Thyroid gland (tissue), 4 donors: ENCODE measurements at places on chromosomes 1 and 21. TPM values are rescaled to one million over a fixed set of nuclear protein-coding genes. Genes with fewer than 3 reads are reported as not detected.

ADAMTS5 gene
- 22.0 TPM for total RNA-seq

MIXL1 gene
- total RNA-seq: not detected

DMRTA2 gene
- not detected for total RNA-seq

SLC26A9 gene
- total RNA-seq: 3.5 TPM

TRAF3IP3 gene
- total RNA-seq: 2.1 TPM

LCE1D gene
- total RNA-seq: not detected

OR2L13 gene
- not detected for total RNA-seq

NHLH1 gene
- total RNA-seq: not detected

GRCh38 chr1:64251971-64252370 is 48.5 kb downstream of the UBE2U start:
- H3K4me1 ChIP-seq: no peaks in the 10 kb centered on the region
- H3K27ac ChIP-seq: no peak overlapping the region
- no peaks in the 10 kb centered on the region for H3K36me3 ChIP-seq
- no peak overlapping the region for H3K4me3 ChIP-seq
- no peaks in the 10 kb centered on the region for H3K27me3 ChIP-seq
- DNase-seq: no peak

GRCh38 chr1:9558271-9558945 is 19.1 kb downstream of the SLC25A33 start:
- peak overlapping the region; percentile 12 for H3K27ac ChIP-seq
- DNase-seq: no peak

- H3K36me3 ChIP-seq: no peaks in the 10 kb centered on the region
- no peak overlapping the region for H3K4me3 ChIP-seq
- H3K27me3 ChIP-seq: no peaks in the 10 kb centered on the region
- H3K27ac ChIP-seq: no peak overlapping the region
- DNase-seq: no peak
These were observed 4.8 kb upstream of the HRNR start for GRCh38 chr1:152228831-152229230.

GRCh38 chr21:43717166-43717853 is 1.6 kb upstream of the PDXK start:
- H3K36me3 ChIP-seq: no peaks in the 10 kb centered on the region
- DNase-seq: no peak
- H3K4me3 ChIP-seq: no peak overlapping the region
- H3K27me3 ChIP-seq: no peaks in the 10 kb centered on the region

DNA sequence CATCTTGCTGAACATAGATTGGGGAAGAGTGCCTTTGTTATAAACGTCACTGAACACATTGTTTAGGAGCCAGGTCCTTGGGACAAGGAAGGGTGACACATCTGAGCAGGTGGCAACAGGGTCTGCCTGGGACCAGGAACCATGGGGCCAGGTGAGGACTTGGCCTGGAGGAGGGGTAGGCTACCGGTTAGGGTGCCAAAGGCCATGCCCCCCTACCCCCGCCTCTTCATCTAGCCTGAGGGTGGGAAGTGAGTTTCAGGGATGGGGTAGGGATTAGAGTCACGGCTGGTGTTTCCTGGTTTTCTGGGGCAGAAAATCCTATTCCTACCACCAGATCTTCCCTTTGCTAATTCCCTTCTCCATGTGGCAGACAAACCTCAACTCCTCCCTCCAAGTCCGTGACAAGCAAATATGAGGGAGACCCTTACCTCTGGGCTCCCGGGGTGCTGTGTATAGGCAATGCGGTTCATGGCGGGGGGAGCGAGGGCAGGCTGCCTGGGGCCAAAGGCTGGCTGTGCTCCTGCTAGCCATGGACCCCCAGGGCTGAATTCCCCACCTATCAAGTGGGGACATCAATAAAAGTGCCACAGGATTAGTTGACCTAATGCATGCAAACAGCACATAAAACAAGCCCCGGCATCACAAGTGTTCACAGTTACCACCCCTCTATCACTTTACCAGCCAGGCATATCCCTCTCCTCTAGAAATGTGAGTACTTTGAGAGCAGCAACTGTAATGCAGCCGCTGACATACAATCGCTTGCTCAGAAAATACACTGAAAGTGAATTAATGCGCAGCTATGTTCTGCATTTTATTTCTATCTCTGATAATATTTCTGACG is 14.5 kb downstream of the CD247 start:
- no peak overlapping the region for H3K4me3 ChIP-seq
- H3K27me3 ChIP-seq: no peaks in the 10 kb centered on the region
- H3K4me1 ChIP-seq: no peaks in the 10 kb centered on the region
- no peaks in the 10 kb centered on the region for H3K36me3 ChIP-seq
- H3K27ac ChIP-seq: no peak overlapping the region

DNA sequence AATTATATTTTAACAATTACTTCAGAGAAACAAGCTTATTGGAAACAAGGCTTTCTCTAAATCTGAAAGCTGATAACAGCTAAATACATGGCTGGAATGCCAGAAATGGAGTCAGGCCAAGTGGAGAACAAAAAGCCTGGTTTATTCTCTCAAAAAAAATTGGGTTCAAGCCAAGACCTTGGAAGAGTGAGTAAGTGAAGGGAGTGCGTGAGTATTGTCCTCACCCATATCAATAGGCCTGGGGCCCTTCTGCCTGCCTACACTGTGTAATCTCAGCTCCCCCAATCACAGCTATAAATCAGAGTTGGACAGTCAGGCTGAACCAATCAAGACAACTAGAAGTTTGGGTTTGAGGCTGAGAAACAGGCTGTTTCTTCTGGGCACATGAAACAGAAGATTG is 7.4 kb downstream of the KYAT3 start:
- H3K27me3 ChIP-seq: no peaks in the 10 kb centered on the region
- no peaks in the 10 kb centered on the region for H3K36me3 ChIP-seq
- peak overlapping the region; percentile 72 for H3K27ac ChIP-seq
- H3K4me3 ChIP-seq: no peak overlapping the region

DNA sequence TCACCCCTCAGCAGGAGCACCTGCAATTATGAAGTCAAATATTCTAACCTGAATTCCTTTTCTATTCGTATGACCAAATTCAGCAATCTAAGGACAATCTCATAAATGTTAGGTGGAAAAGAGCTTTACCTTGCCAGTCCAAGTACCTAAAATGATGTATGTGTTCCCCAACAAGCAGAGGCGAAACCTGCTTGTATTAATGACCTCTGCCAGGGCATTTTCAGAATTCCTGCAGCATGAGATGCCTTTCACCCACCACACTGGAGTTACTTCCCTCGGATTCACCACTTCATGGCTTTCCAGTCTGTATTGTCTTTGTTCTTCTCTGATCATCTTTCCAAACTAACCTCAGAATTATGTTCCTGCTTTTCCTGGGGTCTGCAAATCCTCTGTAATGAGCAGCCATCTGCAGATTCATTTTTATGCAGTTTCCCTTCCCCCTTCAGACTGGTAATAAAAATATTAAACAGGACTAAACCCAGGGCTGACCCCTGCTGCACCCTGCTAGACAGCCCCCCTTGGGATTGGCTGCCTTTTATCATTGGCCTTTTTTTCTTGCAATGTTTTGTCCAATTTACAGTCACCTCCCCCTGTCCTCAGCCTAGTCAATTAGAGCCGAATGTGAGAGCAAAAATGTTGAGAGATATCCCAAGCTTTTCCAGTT is 26.6 kb upstream of the CASQ2 start:
- no peak overlapping the region for H3K4me3 ChIP-seq
- no peaks in the 10 kb centered on the region for H3K4me1 ChIP-seq
- H3K27me3 ChIP-seq: peaks cover 5% of the 10 kb centered on the region
- no peak overlapping the region for H3K27ac ChIP-seq
- no peaks in the 10 kb centered on the region for H3K36me3 ChIP-seq
- no peak for DNase-seq

DNA sequence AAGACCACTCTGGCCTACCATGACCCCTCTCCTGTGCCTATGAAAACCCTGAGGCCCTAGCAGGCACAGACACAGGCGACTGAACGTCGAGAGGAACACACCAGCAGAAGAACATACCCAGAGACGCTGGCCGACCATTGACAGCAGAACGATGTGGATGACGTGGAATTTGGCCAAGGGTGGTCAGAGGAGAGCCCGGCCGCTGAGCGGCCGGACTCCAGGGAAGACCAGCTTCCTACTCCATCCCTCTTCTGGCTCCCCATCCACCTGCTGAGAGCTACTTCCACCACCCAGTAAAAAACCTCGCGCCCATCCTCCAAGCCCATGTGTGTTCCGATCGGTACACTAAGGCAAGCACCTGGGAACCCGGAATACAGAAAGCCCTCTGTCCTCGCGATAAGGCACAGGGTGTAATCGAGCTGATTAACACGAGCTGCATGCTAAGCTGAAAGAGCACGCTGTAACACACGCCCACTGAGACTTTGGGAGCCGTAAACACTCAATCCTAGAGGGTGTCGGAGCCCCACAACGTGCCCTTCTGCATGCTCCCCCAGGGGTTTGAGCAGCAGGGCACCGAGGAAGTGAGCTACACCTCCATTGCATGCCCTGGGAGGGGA is 150.3 kb downstream of the CENPF start:
- H3K36me3 ChIP-seq: no peaks in the 10 kb centered on the region
- no peak for DNase-seq
- H3K27me3 ChIP-seq: no peaks in the 10 kb centered on the region
- no peaks in the 10 kb centered on the region for H3K4me1 ChIP-seq

DNA sequence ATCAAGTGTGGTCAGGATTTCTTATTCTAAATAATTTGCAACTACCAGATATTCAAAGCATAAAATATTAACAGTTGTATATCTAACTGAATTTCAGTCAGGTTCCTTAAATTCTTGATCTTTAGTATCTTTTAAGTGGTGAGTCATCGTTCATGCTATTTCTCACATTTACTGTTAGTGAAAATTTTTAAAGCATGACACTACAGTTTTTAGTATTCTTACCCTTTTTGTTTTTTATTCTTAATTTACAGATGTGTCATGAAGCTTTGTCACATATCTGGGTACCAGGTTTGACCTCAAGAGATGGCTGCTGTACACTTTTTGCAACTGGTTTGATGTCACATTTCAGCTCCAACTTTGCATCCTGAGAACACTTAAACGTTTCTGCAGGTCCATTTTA is 12.7 kb downstream of the AKIRIN1 start:
- no peak overlapping the region for H3K4me3 ChIP-seq
- no peak overlapping the region for H3K27ac ChIP-seq
- H3K4me1 ChIP-seq: no peaks in the 10 kb centered on the region
- no peaks in the 10 kb centered on the region for H3K27me3 ChIP-seq

DNA sequence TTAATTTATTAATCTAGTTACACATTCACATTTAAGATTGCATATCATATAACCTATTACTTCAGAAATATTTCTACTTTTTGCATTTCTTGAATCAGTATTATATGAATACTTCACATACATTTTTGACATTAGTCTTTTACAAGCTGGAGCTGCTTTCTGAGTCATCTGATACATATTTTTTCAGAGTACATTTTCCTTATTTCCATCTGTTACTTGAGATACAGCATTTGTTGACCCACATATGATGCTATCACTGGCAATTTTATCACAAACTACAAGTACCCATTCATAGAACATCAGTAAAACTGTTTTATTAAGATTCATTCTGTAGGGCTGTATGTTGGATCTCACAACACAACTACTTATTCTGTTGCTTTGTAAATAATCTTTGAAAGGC is 367.2 kb upstream of the ST6GALNAC5 start:
- no peaks in the 10 kb centered on the region for H3K36me3 ChIP-seq
- H3K27ac ChIP-seq: no peak overlapping the region
- no peaks in the 10 kb centered on the region for H3K4me1 ChIP-seq
- H3K4me3 ChIP-seq: no peak overlapping the region
- H3K27me3 ChIP-seq: no peaks in the 10 kb centered on the region

GRCh38 chr1:33828059-33828458 is 35.8 kb upstream of the HMGB4 start:
- H3K27ac ChIP-seq: no peak overlapping the region
- no peaks in the 10 kb centered on the region for H3K27me3 ChIP-seq
- no peak overlapping the region for H3K4me3 ChIP-seq
- no peak for DNase-seq

DNA sequence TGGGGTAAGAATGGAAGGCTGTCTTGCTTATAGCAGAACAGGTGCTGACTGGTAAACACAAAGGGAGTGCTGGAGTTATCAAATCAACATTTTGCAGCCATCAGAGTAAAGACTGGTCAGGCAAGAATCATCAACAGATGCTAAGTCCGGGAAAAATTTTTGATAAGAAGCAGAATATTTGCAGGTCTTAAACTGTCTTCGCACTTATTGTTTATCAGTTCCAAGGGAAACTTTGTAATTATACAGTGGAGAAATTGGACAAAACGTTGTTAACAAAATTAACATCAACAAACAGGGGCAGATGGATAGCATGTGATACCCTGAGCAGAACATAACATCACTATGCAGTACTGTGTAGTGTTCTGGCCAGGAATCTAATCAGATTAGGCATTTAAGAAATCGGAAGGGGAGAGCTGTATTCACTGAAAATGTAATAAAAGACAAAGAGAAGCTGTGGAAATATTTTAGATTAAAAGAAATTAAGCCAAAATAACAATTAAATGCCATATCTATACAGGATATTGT is 127.1 kb downstream of the DAB1 start:
- no peak for DNase-seq
- no peak overlapping the region for H3K27ac ChIP-seq
- H3K4me1 ChIP-seq: no peaks in the 10 kb centered on the region

- no peaks in the 10 kb centered on the region for H3K27me3 ChIP-seq
- no peak for DNase-seq
- H3K27ac ChIP-seq: no peak overlapping the region
- peaks cover 12% of the 10 kb centered on the region for H3K4me1 ChIP-seq
These were observed 2.2 kb downstream of the AVPR1B start for GRCh38 chr1:206114692-206115640.

GRCh38 chr1:219109424-219110018 is 64.2 kb upstream of the LYPLAL1 start:
- no peak overlapping the region for H3K27ac ChIP-seq
- no peaks in the 10 kb centered on the region for H3K36me3 ChIP-seq
- no peak for DNase-seq
- no peak overlapping the region for H3K4me3 ChIP-seq
- no peaks in the 10 kb centered on the region for H3K4me1 ChIP-seq

- no peaks in the 10 kb centered on the region for H3K27me3 ChIP-seq
- no peak overlapping the region for H3K4me3 ChIP-seq
- peak; percentile 55 for DNase-seq
- no peaks in the 10 kb centered on the region for H3K36me3 ChIP-seq
- peaks cover 5% of the 10 kb centered on the region for H3K4me1 ChIP-seq
- no peak overlapping the region for H3K27ac ChIP-seq
These were observed 18.1 kb downstream of the KNCN start for GRCh38 chr1:46533179-46533864.

DNA sequence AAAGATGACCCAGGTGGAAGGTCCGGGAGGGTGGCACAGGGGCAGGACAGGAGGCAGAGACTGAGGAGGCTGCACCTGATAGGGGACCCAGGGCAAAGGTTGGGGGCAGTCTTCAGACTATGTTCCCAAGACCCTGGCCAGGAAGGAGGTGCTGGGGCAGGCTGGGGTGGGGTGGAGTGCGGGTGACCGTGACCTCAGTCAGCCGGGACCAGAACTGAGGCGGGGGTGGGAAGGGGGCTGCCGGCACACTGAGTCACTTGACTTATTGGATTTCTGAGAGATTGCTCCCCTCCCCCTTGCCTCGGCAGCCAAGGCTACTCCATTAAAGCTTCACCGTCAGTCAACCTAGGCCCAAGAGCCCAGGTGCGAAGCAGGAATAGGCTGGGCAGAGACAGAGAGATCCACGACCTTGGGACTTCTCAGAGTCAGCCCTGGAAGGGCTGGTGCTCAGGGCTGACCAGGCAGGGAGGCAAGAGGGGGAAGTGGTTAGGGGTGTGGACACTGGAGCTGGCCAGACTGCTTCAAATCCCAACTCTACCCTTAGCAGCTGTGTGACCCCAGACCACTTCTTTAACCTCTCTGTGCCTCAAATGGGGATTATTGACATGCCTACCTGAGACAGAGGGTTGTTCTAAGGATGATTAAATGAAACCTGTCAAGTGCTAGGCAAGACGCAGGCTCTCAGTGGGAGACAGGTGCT is 47.9 kb upstream of the LAPTM5 start:
- peak; percentile 47 for DNase-seq
- no peak overlapping the region for H3K27ac ChIP-seq
- no peaks in the 10 kb centered on the region for H3K27me3 ChIP-seq
- H3K4me3 ChIP-seq: no peak overlapping the region
